ENCODE measurements at places on chromosomes 4 and X.
A peak's percentile ranks its signal among the peaks of the same experiment; 100 is the strongest.

GRCh38 chr4:2068198-2068470 lies 9.0 kb downstream of the NAT8L start:
- no peak for DNase-seq

DNA sequence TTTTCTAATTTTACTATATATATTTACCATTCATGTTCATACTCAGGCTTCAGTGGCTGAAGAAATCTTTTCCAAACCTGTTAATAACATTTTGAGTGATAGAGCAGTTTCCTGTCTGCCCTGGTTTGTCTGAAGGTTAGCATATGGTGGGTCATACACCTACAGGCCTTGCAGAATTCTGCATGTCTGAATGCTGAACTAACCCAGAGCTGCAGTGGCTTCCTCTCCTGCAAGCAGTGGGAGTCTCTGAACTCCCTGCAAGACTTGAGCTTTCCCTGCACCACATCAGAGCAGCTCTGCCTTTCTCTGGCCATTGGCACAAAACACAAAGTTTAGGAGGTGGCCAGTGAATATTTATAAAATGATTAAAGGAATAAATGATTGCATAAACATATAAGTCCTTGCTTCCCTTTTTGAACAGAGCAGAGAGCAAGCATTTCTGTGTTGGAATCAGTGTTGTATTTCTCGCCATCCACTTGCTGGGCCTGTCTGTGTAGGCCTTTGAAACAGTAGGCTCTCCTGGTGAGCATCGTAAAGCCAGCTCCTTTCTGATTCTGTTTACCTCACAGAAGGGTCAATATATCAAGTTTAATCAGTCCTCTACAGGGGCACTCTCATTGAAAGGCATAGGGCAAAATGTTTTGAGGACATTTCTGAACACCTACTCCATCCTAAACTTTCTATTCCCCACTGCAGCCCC lies 15.0 kb upstream of the UNC5C start:
- DNase-seq = no peak

GRCh38 chr4:123446865-123447474 lies 50.4 kb downstream of the SPRY1 start:
- DNase-seq = no peak

DNA sequence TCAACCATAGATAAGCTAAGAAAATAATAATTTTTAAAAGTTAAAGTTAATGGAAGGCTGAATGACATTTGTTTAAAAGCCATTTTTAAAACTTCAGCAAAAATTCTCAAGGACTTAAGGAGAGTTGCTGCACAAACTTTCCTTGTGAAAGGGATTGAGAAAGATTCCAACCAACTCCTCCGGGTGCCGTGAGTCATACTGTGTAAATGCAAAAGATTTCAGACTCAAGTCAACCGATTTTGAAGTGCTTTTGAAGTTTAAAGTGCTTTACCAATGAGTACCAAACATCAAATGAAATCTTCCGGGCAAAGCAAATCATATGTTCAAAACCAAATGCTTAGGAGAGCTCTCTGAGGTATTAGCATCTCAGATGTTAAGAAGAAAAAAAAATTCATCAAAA lies 31.4 kb downstream of the VCX2 start:
- DNase-seq = peak; percentile 21

DNA sequence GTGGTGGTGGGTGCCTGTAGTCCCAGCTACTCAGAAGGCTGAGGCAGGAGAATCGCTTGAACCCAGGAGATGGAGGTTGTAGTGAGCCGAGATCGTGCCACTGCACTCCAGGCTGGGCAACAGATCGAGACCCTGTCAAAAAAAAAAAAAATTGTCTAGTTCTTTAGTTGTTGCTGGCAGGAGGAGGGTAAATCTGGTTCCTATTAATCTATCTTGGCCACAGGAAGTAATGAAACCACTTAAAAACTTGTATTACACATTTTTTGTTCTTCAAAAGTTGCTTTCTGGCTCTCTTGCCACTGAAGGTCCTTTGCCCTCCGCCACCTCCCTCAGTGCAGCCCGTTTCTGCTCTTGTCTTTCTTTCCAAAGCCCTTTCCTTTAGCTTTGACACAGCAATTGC lies 102.9 kb upstream of the ARSJ start:
- DNase-seq = no peak

DNA sequence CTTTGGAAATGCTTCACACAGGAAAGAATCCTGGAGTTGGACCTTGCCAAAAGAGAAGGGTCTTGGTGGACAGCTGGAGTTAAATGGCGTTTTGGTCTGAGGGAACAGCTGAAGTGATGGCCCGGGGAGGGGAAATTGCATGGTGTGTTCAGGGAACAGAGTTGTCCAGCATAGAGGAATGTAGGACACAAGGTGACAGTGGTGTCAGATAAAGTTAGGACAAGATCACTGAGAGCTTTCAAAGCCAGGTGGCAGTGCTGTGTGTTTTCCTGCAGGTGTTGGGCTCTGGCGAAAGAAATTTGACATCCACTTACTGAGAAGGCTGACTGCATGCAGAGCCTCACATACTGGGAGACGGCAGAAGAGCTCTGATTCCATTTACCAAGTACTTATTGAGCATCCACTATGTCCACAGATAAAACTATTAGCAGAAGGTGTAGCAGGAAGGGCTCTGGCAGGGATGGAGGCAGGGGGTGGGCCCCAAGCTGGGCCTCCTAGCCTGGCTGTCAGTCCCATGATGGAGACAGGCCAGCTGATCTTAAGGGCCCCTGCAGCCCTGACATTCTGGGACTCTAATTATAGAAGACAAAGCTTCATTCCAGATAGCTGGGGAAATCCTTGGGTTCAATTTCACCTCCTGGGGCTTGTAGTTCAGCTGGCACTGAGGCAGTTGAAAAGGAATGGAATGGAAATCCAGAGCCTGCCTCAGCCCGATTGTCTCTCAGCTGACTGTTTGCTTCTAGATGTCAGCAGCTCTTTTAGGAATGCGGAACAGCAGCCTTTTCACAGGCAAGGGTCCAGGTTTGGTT lies 150.2 kb upstream of the MAMLD1 start:
- no peak for DNase-seq

DNA sequence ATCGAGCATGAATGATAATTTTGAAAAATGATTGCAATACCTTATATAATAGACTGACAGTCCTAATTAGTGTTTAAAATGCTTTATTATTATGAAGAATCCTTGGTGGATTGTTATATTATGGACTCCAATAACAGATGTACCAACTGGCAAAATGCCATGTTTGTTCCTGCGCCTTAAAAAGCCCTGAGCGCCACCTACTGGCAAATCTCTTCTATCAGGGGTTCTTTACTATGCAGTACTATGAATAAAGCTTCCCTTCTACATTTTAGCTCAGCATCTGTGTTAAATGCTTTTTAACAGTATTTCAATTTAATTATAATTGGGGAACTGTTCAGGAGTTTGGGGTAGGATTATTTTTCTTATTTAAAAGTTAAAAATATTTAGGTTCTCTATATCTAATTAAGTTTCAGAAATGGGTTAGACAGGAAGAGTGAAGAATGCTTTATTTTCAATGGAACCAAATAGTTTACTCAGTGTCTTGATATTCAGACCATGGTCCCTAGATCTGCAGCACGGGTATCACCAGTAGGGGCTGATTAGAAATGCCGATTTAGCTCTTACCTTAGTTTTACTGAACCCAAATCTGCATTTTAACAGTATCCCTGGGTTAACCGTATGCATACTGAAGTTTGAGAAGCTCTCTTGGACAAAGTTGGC lies 20.0 kb downstream of the CFAP97 start:
- peak; percentile 87 for DNase-seq

DNA sequence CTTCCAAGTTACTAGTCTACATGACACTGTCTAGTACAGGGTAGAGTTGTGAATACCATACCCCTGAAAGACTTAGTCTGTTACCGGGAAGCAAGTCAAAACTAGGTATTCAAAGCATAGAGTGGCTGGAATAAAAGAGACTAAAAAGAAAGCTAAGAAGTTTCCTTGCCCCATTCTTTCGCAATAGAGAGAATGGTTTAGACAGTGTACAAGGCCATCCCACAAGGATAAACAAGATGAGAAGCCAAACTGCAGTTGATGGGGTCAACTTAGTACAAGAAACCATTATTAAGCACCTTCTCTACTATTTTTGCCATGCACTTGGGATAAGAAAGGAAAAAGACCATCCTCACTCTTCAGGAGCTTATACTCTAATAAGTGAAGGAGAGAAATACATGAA lies 30.3 kb downstream of the AMMECR1 start:
- DNase-seq = no peak

- peak; percentile 2 for DNase-seq
Measured at GRCh38 chrX:85052636-85053343, 49.1 kb downstream of the APOOL start.

DNA sequence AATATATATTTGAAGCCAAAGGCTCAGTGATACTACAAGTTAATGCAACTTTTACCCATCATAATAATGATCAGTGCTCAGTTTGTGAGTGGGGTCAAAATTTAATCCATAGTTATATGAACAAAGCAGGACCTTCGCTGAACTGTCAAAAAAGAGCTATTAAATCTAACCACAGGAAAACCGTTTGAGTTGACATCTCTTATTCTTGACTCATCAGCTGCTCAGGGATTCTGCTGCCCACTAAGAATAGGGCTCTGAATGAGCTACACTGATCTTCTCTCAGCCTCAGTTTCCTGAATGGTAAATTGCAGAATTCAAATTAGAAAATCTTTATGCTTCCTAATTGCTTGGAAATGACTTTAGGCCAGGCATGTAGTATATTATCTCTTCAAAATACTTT lies 44.9 kb upstream of the NAP1L5 start:
- no peak for DNase-seq

DNA sequence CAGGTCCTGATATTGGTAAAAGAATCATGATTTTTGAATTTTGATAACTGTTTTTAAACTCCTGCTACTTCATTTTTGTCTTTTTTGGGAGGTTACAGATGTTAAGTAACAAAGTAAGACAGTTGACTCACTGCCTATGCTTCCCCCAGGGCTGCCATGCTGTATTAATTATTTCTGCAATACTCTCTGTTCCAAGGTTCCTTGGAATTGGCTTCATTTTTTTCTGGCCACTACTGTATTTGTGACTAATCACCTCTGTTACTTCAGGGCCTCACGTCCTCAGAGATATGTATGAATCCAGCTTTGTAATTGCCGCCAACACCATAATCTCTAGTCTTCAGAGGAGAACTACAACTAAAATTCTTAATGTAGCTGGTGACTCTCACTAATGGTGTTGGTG lies 1729.3 kb downstream of the C4orf33 start:
- DNase-seq = no peak

DNA sequence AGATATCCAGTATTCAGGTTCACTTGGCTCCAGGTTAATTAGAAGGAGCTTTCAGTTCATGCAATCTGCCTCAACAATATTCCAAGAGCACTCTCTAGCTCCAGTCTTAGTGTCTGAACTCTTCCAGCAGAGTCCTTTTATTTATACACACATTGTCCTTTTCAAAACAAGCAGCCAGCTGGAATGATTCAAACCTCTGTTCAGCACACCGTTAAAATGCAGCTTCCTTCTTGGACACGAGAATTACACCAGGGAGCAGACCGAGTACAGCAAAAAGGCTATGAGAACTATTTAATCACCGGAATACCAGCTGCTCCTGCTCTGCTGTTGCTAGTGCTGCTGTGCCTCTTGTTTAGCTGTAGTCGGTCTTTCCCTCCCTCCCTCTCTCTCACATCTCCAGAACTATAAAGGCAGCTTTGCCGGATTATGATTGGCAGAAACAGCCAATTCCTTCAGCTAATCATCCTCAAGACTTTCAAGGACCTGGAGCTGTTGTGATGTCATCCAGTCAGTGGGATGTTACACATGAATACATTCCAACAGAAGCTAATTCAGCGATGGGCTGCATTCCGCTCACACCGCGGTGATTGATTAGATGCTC lies at the start of gene NDST4:
NDST4 (minus strand) TSS at position 115 of the 601 bp plus-strand sequence. CDS start 36,584 bp downstream, outside the sequence.
- peak; percentile 21 for DNase-seq

- DNase-seq = no peak
Measured at GRCh38 chrX:119238557-119238956, 2.5 kb downstream of the PGRMC1 start.

GRCh38 chr4:136687118-136687517 lies 845.2 kb downstream of the PCDH18 start:
- DNase-seq = no peak

DNA sequence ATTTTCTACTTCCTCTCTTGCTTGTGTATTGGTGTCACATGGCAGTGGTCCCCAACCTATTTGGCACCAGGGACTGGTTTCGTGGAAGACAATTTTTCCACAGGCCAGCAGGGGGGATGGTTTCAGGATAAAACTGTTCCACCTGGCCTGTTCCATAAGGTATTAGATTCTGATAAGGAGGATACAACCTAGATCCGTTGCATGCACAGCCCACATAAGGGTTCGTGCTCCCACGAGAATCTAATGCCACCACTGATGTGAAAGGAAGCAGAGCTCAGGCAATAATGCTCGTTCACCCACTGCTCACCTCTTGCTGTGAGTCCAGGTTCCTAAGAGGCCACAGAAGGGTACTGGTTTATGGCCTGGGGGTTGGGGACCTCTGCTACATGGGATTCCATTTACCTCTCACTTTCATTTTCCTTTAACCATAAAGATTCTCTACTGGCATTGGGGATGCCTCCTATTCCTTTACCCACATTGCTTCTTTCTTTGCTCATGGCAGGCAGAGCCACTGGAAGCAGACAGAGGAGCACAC lies 38.1 kb downstream of the SEC31A start:
- DNase-seq = no peak

DNA sequence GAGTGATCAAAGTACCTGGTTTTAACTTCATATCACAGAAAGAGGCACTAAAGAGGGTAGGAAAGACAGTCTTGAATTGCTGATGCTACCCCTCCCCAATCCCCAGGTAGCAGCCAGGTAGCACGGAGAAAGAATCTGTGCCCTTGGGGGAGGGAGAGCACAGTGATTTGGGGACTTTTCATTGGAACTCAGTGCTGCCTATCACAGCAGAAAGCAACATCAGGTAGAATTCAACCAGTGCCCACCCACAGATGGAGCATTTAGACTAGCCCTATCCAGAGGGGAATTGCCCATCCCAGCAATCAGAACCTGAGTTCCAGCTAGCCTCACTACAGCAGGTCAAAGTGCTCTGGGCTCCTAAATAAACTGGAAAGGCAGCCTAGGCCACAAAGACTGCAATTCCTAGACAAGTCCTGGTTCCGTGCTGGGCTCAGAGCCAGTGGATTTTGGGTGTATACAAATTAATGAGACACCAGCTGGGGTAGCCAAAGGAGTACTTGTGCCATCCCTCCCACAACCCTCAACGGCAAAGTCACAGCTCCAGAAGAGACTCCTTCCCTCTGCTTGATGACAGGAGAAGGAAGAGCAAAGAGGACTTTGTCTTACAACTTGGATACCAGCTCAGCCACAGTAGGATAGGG lies 228.1 kb downstream of the THOC2 start:
- no peak for DNase-seq

- no peak for DNase-seq
Measured at GRCh38 chr4:7786040-7786439, 153.6 kb downstream of the AFAP1 start.

GRCh38 chr4:134499074-134499473 lies 297.5 kb upstream of the PABPC4L start:
- DNase-seq = peak; percentile 5

GRCh38 chr4:48015678-48016077 lies 803 bp downstream of the CNGA1 start:
- no peak for DNase-seq

DNA sequence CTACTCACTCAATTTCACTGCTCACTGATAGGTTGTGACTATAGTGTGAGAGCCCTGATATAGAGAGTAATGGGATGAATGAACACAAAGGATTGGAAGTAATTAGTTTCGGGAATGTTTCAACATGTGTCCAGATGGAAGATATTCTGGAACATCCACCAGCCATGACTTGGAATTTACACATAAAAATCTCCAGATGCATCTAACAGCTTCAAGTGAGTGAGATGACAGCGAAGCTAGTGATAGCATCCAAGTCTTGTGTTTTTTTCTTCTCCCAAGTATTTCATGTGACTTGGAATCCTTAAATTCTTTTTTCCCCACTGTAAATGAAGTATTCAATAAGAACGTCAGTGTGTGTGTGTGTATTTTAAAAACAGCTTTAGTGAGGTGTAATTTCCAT lies 82.1 kb downstream of the CLDN34 start:
- no peak for DNase-seq
